ENCODE measurements at places on chromosomes 5 and 9.

GRCh38 chr5:2783223-2783622, 31.7 kb upstream of the IRX2 start:
- no peak for DNase-seq

DNA sequence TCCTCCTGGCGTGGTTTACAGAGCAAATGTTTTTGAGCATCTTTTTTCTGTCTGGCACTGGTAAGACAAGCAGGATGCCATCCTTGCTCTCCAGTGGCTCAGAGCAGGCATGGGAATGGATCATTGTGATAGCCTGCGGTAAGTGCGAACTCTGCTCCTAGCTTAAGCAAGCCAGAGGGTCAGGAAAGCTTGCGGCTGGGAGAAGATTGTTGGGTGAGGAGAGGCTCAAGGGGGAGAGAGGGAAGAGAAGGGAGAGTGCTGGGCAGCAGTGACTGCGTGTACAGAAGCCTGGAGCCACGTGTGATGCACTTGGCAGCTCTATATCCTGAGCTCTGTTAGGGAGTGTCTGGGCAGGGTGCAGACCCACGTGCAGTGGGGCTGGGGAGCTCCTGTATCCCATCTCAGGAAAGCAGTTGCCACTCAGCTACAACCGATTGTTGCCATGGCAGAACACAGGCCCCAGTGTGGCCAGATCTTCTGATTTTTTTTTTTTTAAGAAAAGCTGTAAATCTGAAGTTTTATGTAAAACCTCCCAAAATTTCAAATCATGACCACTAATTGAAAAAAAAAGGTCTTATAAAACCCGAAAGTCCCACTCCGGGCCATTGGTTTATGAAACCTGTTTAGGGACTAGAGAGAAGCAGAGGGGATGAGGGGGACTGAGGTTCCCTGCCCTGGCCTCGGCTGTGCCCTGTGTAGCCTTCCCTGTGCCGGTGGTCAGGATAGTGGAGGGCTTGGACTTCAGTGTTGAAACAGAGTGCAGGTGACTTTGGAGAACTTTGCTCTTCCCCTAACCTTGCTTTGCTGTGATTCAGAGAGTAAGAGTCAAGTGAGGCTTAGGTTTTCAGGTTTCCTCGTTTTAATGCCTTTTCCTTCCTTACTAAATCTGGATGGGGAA, 67.3 kb downstream of the ZNF618 start:
- DNase-seq: peak; percentile 34

DNA sequence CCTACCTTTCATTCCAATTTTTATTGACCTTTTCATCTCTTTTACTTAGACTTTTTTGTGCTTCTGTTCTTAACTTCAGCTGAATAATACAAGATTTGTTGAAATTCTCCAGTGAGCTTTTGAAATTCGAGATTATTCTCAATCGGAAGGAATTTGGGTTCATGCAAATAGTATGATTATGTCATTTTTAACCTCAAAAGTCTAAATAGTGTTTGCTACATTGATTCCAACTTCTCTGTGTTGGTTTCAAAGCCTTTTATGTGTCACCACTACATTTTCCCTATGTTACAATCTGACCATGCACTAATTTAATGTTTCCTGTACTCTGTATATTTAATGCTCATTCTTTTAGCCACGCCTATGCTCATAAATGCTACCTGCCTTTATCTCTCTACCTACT, 44.1 kb downstream of the VPS13A start:
- DNase-seq: no peak

GRCh38 chr9:110995420-110996340, 42.6 kb downstream of the LPAR1 start:
- DNase-seq: no peak

DNA sequence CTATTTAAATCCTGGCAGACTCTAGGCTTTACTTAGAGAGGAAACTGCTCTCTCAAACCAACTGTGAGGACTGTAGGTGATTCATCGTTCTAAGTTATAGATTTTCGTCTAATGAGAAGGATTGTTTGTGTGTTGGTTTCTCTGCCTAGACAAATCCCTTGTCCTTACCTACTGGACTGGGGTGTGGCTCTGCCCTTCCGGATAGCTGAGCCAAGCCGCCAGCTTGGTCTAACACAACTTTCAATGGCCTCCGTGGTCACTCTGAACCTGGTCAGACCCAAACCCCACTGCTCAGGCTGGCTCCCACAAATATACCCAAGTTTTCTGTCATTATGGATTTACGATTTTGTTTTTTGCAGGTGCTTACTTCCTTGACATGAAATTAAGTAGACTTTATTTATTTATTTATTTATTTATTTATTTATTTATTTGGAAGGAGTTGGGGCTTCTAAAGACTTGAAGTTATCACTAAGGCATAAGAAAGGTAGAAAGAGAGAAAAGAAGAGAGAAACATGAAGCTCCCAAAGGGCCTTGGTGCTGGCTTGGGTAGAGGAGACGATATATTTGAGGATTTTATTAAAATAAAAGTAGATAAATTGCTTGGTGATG, 19.0 kb downstream of the CARTPT start:
- no peak for DNase-seq

DNA sequence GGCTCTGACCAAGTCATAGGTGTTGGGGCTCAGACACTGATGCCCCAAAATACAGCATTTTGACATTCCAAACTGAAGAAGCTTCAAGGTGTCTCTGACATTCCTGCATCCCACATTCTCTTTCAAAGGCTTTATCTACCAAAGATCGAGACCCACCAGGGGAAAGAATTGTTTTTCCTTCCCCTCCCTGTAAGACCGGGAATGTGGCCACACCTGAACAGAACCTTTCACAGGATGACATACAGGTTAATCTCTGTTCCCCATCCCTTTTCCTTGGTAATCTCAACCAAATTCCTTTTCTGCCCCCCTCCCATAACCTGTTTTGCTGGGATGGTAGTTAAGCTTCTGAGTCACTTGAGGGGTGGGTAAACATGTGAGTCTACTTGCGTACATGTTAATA, 72.3 kb downstream of the IQGAP2 start:
- no peak for DNase-seq

- no peak for DNase-seq
Observed at GRCh38 chr5:1850324-1851154, 32.2 kb downstream of the IRX4 start.

DNA sequence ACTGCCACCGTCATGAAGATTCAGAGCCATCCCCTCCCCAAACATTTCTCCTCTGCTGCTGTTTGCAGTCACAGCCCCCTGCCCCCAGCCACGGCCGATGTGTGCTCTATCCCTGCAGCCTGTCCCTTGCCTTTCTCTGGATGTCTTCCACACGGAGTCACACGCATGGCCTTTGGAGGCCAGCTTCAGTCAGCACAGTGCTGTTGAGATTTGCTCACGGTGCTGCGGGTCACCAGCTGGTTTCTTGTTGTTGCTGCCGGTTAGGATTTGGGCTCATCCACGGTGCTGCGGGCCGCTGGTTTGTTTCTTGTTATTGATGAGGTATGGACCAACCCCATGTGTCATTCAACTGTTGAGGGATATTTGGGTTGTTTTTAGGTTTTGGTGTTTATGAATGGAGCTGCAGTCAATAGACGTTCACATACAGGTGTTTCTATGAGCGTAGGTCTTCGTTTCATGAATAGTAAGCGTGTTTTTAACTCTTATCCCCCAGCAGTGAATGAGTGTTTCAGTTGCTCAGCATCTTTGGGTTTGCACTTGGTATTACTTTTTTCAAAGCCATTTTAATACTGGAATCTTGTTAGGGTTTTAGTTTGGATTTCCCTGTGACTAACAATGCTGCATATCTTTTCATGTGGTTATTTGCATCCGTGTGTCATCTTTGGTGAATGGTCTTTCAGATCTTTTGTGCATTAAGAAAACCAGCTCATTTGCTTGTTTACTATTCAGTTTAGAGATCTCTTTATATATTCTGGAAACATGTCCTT, 57.6 kb downstream of the AHRR start:
- DNase-seq: no peak

DNA sequence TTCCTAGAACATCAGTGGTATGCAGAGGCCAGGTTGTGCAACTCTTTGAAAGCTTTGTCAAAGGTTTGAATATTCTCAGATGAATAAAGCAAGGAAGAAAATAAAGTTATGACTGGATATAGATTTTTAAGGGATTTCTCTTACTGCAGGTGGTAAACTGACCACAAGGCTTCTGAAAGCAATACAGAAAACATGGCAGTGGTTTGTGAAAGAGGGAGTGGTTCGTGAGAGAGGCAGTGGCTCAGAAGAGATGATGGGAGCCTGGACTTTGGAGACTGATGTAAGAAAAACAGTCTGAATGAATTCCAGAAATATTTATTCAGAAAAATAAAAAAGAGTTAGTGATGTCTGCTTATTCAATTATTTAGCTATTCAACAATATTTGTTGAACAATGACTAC, 380.4 kb upstream of the CTNND2 start:
- DNase-seq: no peak

DNA sequence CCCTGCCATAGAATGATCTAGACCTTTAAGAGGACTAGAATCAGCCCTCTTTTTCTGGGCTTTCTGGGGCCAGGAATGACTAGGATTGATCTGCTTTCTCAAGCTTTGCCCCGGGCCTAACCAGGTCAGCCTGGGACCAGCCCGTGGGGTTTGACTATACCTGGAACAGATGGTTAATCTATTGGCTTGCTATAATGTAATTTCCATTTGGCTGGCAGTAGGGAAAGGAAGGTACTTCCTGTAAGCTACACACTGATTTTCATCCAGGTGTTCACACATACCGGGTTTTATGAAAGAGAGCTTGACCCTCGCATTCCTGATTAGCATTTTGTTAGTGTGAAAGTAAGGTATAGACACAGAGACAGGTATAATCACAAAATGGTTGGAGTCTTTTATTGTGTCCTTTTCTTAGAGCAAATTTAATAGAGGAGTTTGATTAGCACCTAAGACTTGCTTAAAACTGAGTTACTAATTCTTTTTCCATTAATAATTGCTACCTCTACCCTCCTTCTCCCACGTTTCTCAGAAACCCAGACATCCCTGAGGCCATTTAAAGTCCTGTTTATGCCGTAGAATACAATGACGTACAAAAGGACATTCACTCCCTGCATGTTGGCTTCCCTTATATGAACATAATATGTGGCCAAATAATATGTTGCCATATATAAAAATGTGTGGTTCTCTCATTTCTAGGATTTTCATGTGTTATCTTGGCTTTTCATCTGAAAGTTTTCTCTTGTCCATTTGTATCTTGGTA, 17.3 kb downstream of the LNPEP start:
- no peak for DNase-seq

- no peak for DNase-seq
Observed at GRCh38 chr5:87765009-87765408, 352.3 kb upstream of the CCNH start.

GRCh38 chr5:66637994-66638393, 41.8 kb downstream of the MAST4 start:
- no peak for DNase-seq

DNA sequence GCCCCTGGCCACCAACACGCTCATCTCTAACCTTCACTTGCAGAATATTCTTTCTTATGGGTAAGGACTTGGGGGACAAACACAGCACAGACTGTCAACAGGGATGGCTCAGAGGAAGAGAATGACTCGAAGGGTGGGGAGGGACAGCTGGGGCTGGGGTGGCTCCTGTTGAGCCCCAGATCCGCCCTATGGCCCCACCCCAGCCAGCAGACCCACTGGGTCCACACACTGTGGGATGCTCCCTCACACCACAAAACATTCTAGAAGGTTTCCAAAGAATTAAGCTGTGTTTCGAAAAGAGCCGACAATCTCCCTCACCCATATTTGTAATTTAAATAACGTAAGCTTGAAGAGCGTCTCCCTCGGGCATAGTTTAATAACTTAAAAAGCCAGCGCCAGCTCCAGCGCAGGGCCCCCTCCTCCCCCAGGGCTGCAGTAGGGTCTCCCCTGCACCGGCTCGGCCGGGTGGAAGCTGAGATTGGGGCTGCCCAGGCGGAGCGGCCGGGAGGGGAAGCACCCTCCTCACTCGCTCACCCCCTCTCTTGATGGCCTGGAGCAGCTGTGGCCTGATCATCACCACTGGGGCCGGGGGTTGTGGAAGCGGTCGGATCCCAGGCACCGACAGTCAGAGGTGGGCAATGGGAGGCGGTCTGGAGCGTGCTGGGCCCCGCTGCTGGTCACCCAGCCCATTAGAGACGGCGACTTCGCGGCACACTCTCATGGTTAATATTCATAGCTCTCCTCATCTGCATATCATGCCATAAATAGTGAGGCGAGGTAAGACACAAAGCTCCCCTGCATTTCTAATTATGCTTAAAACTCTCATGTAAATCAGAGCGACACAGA, 37.6 kb downstream of the NACC2 start:
- DNase-seq: no peak

GRCh38 chr5:172878933-172879752, 45.1 kb downstream of the ERGIC1 start:
- no peak for DNase-seq

GRCh38 chr5:80881726-80882125, 78.4 kb upstream of the RASGRF2 start:
- no peak for DNase-seq

DNA sequence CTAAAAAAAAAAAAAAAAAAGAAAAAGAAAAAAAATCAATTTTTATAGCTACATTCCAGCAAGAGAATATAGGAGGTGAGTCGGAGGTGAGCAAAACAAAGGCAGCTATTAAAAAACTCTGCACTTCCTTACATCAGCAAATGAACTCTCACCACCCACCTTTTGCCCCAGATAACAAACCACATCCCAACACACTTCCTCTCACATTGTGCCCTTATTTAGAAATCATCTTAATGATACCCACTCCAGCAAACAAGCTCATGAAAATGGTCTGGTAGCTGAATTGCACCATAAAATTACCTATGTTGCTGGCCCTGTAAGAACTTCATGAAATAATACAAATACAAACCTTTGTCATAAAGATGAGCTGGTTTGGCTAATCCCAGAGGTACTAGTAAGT, 82.9 kb downstream of the CEMIP2 start:
- no peak for DNase-seq

GRCh38 chr5:154107756-154108155, 69.0 kb downstream of the MFAP3 start:
- no peak for DNase-seq

DNA sequence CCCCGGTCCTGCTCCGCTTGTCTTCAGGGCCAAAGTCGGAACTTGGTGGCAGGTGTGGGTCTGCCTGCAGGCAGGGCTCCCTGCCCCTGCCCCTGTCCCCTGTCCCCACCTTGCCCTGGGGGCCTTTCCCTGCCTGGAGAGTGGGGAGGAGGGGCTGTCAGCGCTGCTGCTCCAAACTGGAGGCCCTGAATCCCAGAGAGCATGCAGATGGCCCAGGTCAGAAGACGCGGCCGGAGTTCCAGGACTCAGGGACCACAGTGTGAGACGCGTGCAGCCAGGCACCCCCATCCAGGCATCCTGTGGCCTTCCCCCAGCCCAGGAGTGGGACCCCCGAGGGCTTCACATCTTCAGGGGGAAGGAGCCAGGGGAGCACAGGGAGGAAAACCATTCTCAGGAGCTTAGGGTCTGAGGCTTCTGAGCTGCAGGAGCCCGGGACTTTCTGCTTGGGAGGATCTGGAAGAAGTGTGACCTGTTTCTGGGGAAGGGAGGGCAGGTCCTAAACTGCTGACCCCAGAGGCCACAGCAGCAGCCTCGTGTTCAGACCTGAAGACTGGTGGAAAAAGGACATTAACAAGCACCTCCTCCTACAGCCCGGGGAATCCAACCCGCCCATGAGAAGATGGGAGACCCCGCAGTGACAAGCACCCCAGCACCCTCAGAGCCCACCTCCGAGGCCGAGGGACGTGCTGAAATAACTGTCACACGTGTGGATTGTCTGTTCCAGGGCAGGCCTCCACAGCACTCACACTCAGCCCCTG, 38.0 kb downstream of the RASGEF1C start:
- no peak for DNase-seq

Data from stimulated activated effector memory CD8-positive, alpha-beta T cell treated with anti-CD3 and anti-CD28 coated beads, Interleukin-12 subunit alpha, Interleukin-12 subunit beta, amount 100 ng/mL, for 72 hours (primary cell).